Right cardiac atrium (tissue), 5 donors: ENCODE measurements at places on chromosomes 4 and X.

- DNase-seq: no peak
Observed at GRCh38 chrX:63746278-63746677, 38.7 kb downstream of the ARHGEF9 start.

- no peak for DNase-seq
Observed at GRCh38 chrX:41863343-41864203, 59.8 kb downstream of the CASK start.

- DNase-seq: no peak
Observed at GRCh38 chr4:150960079-150960478, 55.0 kb downstream of the LRBA start.

DNA sequence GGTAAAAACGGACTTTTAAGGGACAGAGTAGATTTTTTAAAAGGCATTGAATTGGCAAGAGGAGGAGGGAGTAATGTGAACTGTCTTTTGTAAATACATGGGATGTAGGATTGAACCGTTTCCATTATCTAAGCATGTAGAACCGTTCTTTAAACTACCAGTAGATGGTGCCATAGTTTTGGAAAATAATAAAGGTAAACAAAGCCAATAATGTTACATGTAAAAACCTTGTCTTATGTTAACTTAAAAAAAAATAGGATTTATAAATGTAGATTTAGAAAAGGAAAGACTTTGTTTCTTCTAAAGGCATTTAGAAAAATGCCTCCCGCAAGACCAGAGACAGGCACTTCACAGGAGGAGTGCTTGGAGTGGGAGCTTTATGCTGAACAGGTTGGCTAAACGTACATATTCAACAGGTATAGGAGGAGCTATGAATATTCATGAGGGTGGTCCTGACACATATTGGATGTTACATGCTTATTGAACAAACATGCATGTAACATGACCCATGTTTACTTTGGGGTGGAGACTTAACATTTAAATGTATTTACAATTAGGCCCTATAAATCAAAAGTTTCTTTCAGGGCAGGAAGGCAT is 45.5 kb upstream of the FAM241A start:
- no peak for DNase-seq

GRCh38 chr4:88868510-88868909 is 170.9 kb upstream of the NAP1L5 start:
- no peak for DNase-seq

DNA sequence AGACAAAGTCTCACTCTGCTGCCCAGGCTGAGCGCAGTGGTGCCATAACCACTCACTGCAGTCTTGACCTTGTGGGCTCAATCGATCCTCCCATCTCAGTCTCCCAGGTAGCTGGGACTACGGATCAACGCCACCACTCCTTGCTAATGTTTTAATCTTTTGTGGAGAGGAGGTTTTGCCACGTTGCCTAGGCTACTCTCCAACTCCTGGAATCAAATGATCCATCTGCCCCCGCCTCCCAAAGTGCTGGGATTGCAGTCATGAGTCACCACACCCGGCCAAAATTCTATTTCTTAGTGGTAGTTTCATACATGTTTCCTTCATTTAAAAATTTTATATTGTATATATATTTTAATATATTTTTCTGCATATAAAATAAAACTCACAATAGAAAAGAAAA is 125.8 kb upstream of the CLNK start:
- DNase-seq: no peak

- no peak for DNase-seq
Observed at GRCh38 chr4:155032521-155033229, 175.8 kb upstream of the NPY2R start.

DNA sequence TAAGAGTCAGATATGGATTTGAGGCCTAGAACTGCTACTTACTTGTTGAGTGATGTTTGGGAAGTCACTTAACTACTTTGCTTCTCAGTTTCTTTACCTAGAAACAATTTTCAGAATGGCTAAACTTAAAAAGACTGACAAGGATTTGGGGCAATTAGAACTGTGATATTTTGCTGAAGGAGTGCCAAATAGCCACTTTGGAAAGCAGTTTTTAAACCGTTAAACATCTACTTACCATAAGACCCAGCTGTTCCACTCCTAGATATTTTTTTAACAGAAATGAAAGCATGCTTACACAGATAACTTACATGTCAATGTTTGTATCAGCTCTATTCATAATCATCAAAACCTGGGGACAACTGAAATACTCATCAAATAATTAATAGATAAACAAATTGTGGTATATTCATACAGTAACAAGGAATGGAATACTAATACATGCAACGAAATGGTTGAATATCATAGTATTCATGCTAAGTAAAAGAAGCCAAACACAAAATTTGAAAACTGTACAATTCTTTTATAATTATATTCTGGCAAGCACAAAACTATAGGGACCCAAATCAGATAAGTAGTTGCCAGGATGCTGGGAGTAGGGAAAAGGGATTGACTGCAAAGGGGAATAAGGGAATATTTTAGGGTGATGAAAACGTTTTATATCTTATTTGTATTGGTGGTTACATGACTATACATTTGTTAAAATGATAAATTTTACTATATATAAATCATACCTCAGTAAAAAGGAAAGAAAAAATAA is 24.0 kb downstream of the RPA4 start:
- no peak for DNase-seq

GRCh38 chr4:138035781-138036258 is 206.3 kb downstream of the SLC7A11 start:
- DNase-seq: no peak

DNA sequence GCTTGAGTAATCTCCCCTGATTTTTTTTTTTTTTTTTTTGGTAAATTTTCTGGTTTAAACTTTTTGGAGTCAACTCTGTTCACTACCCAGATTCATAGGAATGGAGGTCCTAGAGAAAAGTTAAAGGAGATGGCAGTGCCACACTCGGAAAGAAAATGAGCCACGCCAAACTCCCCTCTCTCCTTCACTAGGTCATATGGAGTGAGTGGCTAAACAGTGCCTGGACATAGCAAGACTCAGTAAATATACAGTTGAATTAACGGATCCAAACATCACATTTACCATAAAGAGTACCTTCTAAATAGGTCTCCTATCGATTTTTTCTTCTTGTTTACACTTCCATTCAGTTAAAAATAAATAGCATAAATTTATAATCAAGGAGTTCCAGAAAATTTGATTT is 13.6 kb upstream of the AMTN start:
- DNase-seq: no peak

DNA sequence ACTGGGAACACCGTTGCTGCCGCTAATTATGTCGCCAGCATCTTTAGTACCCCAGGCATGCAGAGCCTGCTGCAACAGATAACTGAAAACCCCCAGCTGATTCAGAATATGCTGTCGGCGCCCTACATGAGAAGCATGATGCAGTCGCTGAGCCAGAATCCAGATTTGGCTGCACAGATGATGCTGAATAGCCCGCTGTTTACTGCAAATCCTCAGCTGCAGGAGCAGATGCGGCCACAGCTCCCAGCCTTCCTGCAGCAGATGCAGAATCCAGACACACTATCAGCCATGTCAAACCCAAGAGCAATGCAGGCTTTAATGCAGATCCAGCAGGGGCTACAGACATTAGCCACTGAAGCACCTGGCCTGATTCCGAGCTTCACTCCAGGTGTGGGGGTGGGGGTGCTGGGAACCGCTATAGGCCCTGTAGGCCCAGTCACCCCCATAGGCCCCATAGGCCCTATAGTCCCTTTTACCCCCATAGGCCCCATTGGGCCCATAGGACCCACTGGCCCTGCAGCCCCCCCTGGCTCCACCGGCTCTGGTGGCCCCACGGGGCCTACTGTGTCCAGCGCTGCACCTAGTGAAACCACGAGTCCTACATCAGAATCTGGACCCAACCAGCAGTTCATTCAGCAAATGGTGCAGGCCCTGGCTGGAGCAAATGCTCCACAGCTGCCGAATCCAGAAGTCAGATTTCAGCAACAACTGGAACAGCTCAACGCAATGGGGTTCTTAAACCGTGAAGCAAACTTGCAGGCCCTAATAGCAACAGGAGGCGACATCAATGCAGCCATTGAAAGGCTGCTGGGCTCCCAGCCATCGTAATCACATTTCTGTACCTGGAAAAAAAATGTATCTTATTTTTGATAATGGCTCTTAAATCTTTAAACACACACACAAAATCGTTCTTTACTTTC is 1.8 kb downstream of the UBQLN2 start:
- DNase-seq: peak; percentile 37

GRCh38 chr4:190020790-190021717 is 6.0 kb downstream of the FRG2 start:
- peak; percentile 56 for DNase-seq

DNA sequence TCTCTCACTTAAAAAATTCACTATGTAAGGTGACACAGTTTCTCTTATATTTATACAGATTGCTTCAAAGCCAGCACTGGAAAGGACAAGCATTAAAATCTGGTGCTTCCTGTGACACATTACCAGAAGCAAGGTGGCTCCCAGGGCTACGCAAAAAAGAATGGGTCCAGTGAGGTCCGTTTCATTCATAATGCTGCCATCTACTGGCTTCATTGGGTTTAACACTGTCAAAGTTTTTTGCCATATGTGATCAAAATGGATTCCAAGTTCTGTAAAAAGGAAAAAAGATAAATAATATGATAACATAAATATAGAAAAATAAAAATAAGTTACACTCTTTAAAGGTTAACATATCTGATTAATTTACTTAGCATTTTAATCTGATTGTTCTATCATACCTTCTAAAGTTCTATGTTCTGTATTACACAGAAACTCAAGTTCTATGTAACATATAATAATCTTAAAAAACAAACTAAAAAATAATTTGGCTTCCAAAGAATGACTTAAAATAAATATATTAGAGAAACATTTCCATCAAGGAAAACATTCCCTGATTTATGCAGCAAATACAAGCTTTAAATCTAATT is 22.1 kb downstream of the YIPF7 start:
- DNase-seq: peak; percentile 47

- no peak for DNase-seq
Observed at GRCh38 chr4:149987330-149988086, 90.7 kb upstream of the DCLK2 start.

DNA sequence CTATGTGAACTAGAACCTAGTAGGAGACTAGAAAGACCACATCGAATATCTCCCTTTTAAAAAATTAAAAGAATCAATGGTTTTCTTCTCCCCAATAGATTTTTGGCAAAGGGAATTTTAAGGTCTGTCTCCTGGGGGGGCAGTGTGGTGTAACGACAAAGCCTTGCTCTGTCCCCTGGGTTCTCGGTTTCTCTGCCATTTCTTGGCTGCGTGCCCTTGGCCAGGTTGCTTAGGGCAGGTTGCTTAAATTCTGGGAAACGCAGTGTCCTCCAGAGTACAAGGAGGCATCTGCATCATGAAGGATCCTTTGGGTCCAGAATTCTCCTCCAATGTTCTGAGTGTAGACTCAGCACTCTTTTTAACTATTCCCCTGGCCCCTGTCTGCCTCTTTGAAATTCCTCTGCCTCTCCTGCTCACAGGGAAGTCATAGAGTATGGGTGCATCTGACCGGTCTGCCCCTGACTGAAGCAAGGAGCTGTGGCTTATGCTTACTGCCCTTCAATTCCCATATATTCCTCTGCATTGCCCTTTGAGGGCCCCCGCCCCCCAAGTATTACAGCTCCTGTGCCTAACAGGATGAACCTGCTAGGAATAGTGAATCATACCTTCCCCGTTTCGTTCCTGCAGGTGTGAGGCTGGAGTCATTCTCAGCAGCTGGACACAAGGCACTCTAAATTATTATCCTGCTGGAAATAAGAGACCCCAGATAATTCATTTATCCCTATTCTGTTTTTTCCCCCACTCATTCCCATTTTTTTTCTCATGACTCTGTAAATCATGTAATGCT is 2.2 kb downstream of the KIT start:
- peak; percentile 50 for DNase-seq

GRCh38 chrX:119410027-119410819 is 11.1 kb downstream of the SLC25A43 start:
- DNase-seq: no peak

DNA sequence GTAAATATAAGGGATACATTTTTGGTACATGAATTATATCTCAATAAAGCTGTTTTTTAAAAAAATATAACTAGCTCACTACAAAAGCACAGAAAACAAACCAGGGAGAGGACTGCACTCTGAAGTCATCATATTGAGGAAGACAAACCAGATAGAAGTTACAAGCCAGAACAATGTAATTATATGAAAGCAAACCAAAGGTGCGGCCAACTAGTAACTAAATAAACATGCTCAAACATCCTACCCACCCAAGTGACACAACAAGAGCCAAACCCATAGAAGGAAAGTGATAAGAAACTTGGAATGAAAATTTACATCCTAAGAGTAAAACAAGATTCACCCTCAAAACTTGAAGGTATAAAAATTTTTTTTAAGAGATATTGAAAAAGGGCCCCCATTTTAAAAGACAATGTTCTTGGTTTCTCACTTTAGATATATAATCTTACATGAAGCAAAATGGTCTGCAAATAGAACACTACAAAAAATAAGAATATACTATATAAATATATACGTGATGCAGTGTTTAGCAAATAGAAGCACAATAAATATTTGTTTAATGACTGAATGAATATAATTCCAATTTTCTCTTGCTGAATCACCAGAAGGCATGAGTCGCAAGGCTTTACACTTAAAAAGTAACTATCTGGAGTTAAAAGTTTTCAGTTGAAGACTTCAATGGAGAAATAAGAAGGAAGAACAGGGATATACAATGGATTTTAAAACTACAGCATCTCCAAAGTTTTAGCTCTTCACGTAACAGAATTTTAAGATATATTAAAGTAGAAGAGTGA is 4.0 kb upstream of the SH3D19 start:
- DNase-seq: no peak

- DNase-seq: no peak
Observed at GRCh38 chr4:152613841-152614721, 65.7 kb downstream of the TMEM154 start.

GRCh38 chrX:33211356-33212260 is at the start of gene DMD:
TSS of gene DMD (minus strand) at chrX:33211549. CDS start at chrX:33211312, 237 bp downstream.
- DNase-seq: peak; percentile 38

- no peak for DNase-seq
Observed at GRCh38 chr4:82043081-82043808, 330.5 kb downstream of the HNRNPD start.

GRCh38 chr4:173578956-173579355 is 48.9 kb upstream of the HAND2 start:
- no peak for DNase-seq

- peak; percentile 8 for DNase-seq
Observed at GRCh38 chr4:2946812-2947600, 16.2 kb downstream of the NOP14 start.

DNA sequence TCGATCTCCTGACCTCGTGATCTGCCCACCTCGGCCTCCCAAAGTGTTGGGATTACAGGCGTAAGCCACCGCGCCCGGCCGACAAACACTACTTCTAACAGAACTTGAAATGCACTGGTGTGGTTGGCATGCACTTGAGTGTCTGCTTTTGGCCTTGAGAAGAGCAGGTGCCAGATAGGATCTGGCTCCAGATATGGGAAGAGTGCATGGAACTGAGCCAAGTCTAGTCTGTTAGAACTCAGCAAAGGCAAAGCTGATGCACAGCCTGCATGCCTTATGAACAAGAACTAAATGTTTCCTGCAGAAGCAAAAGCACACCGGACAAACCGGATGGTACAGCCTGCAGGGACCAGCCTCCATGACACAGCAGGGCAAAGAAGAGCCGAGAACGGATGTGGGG is 35.1 kb upstream of the TBL1X start:
- no peak for DNase-seq
